ENCODE measurements at places on chromosomes 5 and 9. TPM values are rescaled to one million over a fixed set of nuclear protein-coding genes. Genes with fewer than 3 reads are reported as not detected.

GRCh38 chr5:1383344-1383743 lies 38.4 kb upstream of the CLPTM1L start:
- no peak overlapping the region for H3K4me3 ChIP-seq
- no peaks in the 10 kb centered on the region for H3K36me3 ChIP-seq
- peaks cover 27% of the 10 kb centered on the region for H3K27me3 ChIP-seq
- peaks cover 6% of the 10 kb centered on the region for H3K4me1 ChIP-seq

DNA sequence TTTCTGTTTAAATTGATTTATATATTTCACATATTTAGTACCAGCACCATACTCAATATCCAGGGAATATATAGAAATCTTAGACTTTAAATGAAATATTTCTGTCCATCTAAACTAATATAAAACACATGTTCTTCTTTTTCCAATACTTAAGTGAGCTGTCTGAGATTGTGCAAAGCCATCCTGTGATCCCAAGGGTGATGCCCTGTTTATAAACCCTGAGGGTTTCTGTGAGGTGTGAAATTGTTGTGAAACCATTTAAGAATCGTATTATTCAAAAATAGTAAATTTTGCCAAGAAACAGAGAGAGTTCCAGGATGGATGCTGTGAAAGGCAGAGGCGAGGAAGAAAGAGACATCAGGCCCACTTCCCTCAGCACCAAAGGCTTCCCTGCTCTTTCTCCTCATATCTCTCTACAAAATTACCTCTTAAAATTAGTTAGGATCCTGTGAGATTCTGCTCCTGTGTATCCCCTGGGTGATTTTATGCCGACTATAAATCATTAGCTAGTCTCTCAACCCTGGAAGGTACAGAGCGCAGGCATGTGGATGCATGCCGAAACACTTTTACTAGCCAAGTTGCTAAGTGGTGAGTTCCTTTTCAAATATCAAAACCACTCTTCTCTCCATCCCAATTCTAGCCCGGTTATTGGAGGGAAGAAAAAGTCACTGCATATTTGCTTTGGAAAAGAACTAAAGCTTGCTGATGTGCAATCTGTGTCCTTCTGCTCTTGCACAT lies 183.0 kb downstream of the GLIS3 start:
- DNase-seq, result no peak
- peaks cover 2% of the 10 kb centered on the region for H3K4me1 ChIP-seq
- H3K27ac ChIP-seq, result peak overlapping the region; percentile 57
- H3K36me3 ChIP-seq, result no peaks in the 10 kb centered on the region
- no peak overlapping the region for H3K4me3 ChIP-seq

- H3K27ac ChIP-seq, result no peak overlapping the region
- no peaks in the 10 kb centered on the region for H3K36me3 ChIP-seq
- no peaks in the 10 kb centered on the region for H3K4me1 ChIP-seq
- H3K4me3 ChIP-seq, result no peak overlapping the region
- no peaks in the 10 kb centered on the region for H3K27me3 ChIP-seq
- DNase-seq, result no peak
These were observed 74.7 kb downstream of the NTRK2 start for GRCh38 chr9:84744195-84744594.

DNA sequence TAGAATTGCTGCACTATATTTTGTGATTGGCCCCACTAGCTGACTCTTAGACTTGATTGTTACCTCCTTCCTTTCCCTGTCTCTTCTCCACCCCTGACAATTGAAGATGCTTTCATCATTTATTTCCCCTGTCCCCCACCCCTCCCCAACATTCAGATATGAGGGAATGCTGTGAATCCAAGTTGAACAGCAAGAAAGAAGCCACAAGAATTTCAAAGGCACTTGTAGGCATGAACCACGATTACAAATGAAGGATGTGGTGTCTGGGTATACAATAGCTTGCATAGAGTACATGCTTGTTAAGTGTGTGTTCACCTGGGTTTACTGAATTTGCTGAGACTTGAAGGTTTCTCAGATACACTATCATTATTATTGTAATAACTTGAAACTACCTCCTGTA lies 78.3 kb upstream of the TRIO start:
- H3K27ac ChIP-seq, result no peak overlapping the region
- H3K4me1 ChIP-seq, result no peaks in the 10 kb centered on the region
- no peak for DNase-seq

- H3K27me3 ChIP-seq, result no peaks in the 10 kb centered on the region
- peaks cover 27% of the 10 kb centered on the region for H3K4me1 ChIP-seq
- no peak overlapping the region for H3K27ac ChIP-seq
- no peak for DNase-seq
- peaks cover 32% of the 10 kb centered on the region for H3K36me3 ChIP-seq
These were observed 19.8 kb downstream of the CCDC69 start for GRCh38 chr5:151204051-151204450.

Gene UGT3A2
- not detected for polyA plus RNA-seq

Gene COMMD10
- 23.8 TPM for polyA plus RNA-seq

- no peaks in the 10 kb centered on the region for H3K4me1 ChIP-seq
- DNase-seq, result no peak
- H3K27ac ChIP-seq, result no peak overlapping the region
- no peak overlapping the region for H3K4me3 ChIP-seq
- H3K36me3 ChIP-seq, result no peaks in the 10 kb centered on the region
These were observed 597.3 kb downstream of the PRELID2 start for GRCh38 chr5:145237843-145238242.

Gene SPACA9
- 1.7 TPM for polyA plus RNA-seq

DNA sequence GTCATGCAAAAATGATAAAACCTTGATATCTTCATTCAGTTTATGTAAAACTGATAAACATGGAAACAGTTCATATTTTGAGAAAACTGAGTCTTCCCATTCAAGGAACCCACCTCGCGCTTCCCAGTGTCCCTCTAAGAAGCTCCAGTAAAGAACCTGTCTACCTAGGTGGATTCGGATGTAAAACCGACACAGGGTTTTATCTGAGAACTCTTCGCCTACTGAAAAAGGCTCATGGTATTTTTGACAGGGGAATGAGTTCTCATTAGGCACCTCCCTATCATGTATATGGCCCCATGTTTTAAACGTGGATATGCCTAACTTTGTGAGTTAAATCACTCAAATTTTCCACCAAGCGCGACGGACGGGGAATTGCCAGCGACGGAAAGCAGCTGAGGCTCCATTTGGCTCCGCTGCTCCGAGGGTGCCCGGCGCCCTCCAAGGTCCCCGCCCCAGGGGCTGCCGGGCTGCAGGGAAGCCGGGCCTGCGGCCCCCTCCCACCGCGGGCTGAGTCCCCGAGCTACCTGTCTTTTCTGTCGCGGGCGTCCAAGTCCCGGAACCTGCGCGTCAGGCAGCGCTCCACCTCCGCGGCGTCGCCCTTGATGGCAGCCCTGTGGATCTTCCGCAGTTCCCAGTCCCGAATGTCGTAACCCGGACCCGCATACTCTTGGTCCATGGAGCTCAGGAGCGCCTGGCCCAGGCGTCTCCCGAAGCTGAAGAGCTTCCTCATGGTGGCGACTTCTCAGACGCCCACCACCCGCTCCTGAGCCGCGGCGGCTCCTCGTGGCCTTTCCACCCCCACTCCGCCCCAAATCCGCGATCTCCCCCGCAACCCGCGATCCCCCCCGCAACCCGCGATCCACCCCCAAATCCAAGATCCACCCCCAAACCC lies 594 bp downstream of the ANKRD18A start:
- H3K27me3 ChIP-seq, result peaks cover 8% of the 10 kb centered on the region
- H3K4me3 ChIP-seq, result peak overlapping the region; percentile 52
- DNase-seq, result no peak

DNA sequence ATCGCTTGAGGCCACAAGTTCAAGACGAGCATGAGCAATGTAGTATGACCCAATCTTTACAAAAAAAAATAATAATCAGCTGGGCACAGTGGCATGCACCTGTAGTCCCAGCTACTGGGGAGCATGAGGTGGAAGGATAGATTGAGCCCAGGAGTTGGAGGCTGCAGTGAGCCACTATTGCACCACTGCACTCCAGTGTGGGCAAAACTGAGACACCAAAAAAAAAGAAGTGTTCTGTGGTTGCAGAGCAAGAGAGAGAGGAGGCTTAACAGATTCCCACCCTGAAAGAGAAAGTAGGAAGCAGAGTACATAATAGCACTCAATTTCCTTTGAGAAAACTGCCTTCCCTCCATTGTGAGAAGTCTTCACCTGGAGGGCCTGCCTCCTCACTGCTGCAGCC lies 52.6 kb downstream of the ALDH7A1 start:
- DNase-seq, result no peak
- H3K36me3 ChIP-seq, result no peaks in the 10 kb centered on the region
- H3K27ac ChIP-seq, result no peak overlapping the region
- H3K4me3 ChIP-seq, result no peak overlapping the region

Gene SMIM33
- not detected for polyA plus RNA-seq

DNA sequence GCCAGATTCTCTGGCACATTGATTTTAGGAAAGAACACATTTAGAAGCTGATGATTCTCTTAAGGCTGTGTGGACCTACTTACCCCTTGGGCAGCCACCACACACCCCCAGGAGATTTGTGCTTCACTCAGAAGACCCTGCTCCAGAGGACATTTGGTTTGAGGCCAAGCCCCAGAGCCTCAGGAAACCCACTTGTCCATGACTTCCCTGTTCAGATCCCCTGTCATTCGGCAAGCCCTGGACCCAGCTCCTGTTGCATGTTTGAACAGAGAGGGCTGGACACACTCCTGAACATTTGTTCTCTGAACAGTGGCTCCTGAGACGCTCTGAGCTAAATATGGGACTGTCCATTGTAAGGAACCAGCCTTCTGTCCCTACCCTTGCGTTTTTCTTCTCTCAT lies 82.1 kb downstream of the AMBP start:
- no peak overlapping the region for H3K27ac ChIP-seq
- peaks cover 5% of the 10 kb centered on the region for H3K36me3 ChIP-seq
- H3K27me3 ChIP-seq, result no peaks in the 10 kb centered on the region
- peaks cover 51% of the 10 kb centered on the region for H3K4me1 ChIP-seq

GRCh38 chr5:145787996-145788395 lies 47.1 kb downstream of the PRELID2 start:
- DNase-seq, result no peak
- no peak overlapping the region for H3K4me3 ChIP-seq
- H3K36me3 ChIP-seq, result peaks cover 5% of the 10 kb centered on the region
- peaks cover 18% of the 10 kb centered on the region for H3K4me1 ChIP-seq

- no peaks in the 10 kb centered on the region for H3K36me3 ChIP-seq
- H3K4me3 ChIP-seq, result no peak overlapping the region
- no peaks in the 10 kb centered on the region for H3K4me1 ChIP-seq
- H3K27me3 ChIP-seq, result no peaks in the 10 kb centered on the region
- no peak overlapping the region for H3K27ac ChIP-seq
- DNase-seq, result no peak
These were observed 51.4 kb downstream of the RFK start for GRCh38 chr9:76342858-76343257.

DNA sequence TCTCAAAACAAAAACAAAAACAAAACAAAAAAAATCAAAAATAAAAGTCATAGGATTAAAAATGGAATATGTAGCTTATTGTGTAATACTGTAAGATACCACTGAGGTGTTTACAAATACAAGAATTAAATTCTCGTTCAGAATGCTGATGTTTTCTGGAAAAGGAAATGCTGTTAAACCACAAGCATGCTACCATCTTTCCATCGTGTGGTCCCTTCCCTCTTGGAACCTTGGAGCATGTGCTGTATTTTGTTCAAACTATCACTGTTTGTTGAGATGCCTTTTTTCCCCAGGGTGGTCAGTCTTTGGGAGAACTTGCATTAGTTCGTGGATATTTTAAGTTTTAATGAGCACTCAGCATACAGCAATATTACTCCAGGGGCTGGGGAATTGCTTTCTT lies 39.7 kb downstream of the SUB1 start:
- H3K36me3 ChIP-seq, result no peaks in the 10 kb centered on the region
- H3K4me1 ChIP-seq, result peaks cover 15% of the 10 kb centered on the region
- no peaks in the 10 kb centered on the region for H3K27me3 ChIP-seq
- H3K4me3 ChIP-seq, result no peak overlapping the region
- DNase-seq, result no peak
- H3K27ac ChIP-seq, result no peak overlapping the region

- H3K4me3 ChIP-seq, result no peak overlapping the region
- no peaks in the 10 kb centered on the region for H3K4me1 ChIP-seq
- DNase-seq, result no peak
- no peaks in the 10 kb centered on the region for H3K36me3 ChIP-seq
- peak overlapping the region; percentile 52 for H3K27ac ChIP-seq
- no peaks in the 10 kb centered on the region for H3K27me3 ChIP-seq
These were observed 49.5 kb downstream of the COL5A1 start for GRCh38 chr9:134690946-134691694.

DNA sequence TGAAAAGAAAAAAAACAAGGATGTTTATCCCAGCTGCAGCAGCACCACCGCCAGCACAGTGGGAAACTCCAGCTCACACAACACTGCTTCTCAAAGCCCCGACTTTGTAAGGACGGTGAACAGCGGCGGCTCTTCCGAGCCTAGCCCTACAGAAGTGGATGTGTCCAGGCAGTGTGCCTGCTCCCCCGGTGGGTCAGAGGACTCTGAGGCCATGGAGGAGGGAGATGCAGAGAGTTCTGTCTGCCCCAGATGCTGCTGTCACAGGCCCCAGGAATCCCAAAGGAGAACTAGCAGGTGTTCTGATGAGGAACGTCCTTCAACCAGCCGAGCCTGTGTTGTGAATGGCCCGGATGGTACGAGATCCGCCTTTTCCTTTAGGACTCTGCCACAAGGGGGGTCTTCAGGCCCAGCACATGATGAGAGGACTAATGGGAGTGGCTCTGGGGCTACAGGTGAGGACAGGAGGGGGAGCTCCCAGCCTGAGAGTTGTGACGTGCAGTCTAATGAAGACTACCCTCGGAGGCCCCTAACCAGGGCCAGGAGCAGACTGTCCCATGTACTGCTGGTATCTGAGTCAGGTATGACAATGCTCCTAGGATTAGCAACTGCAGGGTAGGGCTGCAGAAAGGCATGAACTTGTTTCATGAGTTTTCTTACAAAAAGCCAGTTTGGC lies 43.7 kb downstream of the FBXO38 start:
- no peak overlapping the region for H3K4me3 ChIP-seq
- DNase-seq, result no peak
- H3K27ac ChIP-seq, result no peak overlapping the region

Gene LECT2
- not detected for polyA plus RNA-seq

All from heart right ventricle (tissue), 16 donors.